ENCODE measurements at places on chromosomes 3 and 15.
A peak's percentile ranks its signal among the peaks of the same experiment; 100 is the strongest.

DNA sequence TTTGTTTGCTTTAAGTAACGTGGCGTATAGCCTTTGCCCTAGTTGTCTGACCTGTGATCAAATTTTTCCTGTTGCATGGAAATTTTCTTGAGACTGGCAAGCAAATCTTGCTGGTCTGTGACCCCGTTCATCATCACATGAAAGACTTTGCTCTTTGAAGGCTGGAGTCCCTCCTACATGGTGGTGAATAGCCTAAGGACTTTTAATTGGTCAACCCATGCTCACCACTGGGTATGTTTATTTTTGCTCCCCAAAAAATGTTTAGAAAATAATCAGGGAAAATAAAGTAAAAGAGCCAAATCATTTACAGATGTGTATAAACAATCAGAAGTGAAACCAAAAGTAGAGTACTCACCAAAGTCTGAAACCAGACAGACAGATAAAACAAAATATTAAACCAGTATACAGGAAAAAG, 1075.3 kb upstream of the ALCAM start:
- DNase-seq = peak; percentile 64

- no peak for DNase-seq
Measured at GRCh38 chr3:72295962-72296450, 511.1 kb upstream of the PROK2 start.

DNA sequence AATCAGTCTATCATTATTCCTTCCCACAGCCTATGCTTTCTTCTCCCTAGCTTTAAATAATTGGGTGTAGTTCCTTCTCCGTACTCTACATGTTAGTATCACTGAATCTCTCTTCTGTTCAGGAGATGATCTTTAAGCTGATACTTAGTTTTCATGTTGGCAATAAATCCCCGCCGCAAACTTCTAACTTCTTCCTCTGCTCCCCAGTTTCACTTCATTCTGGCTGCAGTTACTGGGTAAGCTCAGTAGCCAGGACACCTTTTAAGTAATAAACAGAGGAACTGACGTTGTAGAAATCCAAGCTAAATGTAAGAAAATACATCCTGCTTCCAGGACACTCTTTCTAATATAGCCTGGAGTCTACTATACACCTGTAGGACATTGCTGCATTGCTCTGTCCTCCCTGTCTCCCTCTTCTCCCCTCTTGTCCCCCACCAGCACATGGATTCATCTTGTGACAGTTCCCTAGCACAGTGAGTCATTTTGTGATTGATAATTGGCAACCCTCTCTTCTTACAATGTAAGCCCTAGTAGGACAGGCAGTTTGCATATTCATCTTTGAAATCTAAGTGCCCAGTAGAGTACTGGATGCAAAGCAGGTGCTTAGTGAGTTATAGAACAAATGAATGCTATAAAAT, 598.2 kb downstream of the UNC13C start:
- no peak for DNase-seq

GRCh38 chr3:142180761-142181362, 31.5 kb upstream of the TFDP2 start:
- DNase-seq = peak; percentile 41

Data from M059J (cell line).